SW480 (cell line): ENCODE measurements at places on chromosomes 7 and 10.
A peak's percentile ranks its signal among the peaks of the same experiment; 100 is the strongest.

- DNase-seq: no peak
These were observed 5.1 kb upstream of the BLNK start for GRCh38 chr10:96276426-96276825.

- no peak for DNase-seq
These were observed 184.7 kb upstream of the FZD1 start for GRCh38 chr7:91079487-91079886.

DNA sequence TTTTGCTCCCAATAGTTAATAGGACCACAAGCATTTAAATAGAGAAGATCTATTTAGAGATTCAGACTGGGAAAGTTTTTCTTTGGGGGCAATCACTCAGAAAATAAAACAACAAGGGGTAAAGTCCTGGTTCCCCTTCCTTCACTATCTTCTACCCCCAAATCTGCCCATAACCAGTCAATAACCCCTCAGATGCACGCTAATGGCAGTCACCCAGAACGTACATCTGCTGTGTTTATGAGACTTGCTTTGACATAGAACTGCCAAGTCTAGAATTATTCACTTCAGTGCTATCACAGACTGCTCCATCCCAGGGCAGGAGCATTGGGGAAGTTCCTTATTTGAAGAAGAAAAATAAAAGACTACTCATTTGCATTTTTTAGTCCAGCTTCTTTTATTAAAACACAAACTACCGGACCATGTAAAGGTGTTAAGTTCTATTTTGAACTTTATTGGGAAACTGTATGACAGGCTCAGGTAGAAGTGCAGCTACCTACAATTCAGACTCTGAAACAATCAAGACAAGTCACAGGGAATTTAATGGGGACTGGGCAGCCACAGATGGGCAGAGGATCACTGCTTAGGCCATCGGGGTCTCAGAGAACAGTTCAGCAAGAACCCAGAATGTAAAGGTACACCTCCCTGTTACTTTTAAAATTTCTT is 38.4 kb downstream of the ANK3 start:
- no peak for DNase-seq

- DNase-seq: no peak
These were observed 11.8 kb upstream of the OPN4 start for GRCh38 chr10:86642499-86642898.

GRCh38 chr7:70307544-70308106 is 709.4 kb downstream of the AUTS2 start:
- DNase-seq: peak; percentile 31

GRCh38 chr10:59582058-59582457 is 127.6 kb downstream of the SLC16A9 start:
- no peak for DNase-seq

DNA sequence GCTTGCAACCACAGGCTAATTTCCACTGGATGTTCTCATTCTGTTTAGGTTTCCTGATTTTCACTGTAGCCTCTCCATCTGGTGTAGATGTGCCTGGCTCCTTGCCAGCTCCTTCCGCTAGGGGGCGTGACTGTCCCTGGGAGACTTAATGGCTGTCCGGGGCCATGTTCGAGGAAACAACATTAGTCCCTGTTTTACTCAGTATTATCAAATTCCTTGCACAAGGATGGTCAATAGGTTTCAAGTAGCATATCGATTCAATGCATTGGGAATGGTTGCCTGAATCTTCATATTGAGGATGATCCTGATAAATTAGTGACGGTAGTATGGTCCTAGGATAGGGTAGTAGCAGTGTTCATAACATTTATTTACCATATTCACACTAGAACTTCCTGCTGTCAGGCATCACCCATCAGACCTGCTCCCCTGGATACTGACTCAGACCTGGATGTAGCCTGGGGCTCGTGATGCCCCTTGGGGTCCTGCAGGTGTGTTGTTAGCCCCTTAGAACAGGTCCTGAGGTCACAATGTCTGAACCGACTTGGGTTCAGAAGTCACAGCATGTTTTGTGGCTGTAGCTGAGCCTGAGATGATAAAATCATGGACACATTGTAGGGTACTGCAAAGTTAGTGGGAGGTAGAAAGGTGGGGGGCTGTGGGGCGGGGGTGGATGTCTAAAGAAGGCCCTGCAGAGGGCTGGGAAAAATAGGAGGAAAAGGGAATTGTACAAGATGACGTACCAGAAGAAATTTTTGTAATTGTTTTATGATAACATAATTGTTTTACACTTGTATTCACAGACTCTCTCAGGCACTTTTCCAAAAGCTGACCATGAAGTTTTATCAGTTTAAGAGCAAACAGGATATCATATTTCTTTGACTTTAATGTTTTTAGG is 8.9 kb upstream of the EXOC6 start:
- DNase-seq: no peak

DNA sequence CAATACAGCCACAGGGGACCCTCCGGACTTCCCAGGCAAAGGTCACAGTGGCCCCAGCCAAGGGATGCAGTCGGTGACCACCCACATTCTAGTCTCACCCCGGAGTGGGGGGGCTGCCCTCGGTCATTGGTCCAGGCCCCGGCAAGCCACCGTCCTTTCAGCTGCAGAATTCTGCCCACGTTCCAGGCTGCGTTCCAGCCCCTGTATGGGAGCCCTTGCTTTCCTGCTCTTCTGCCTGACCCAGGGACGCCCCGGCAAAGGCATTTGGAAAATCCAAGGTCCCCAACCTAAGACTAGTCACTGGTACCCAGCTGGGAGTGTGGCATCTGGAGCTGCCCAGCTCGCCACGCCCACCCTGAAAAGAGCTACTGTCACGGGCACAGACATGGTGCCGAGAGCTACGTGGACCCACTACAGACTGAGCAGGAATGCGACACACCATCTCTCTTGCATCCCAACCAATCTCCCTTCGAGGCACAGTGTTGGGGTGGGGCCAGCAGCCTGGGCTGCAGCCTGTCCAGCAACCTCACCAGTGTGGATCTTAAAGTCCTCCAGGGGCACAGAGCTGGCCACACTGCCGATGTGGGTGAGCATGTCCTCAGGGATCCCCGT is 18.6 kb downstream of the OGDHL start:
- no peak for DNase-seq

DNA sequence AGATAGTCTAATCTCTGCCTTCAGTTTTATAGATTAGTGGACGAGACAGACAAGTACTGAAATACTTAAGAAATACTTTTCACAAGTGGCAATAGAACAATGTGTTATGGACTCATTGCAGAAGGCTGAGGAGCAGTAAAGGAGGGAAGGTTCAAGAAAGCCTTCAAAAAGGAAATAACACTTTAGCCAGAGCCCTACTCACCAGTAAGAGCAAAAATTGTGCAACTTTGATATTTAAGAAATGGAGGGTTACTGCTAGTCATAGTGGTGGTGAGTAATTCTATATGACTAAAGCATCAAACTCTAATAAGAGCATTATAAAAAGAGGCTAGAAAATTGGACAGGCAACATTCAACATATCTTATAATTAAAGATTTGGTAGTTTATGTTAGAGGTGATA is 28.8 kb downstream of the PTPN12 start:
- DNase-seq: no peak

- DNase-seq: no peak
These were observed 108.8 kb downstream of the EGFR start for GRCh38 chr7:55127622-55128081.

GRCh38 chr10:74859546-74859945 is 33.1 kb downstream of the KAT6B start:
- no peak for DNase-seq

- DNase-seq: peak; percentile 4
These were observed 1140.7 kb upstream of the LRRN3 start for GRCh38 chr7:109950256-109950655.

- DNase-seq: no peak
These were observed 862.5 kb downstream of the KCNMA1 start for GRCh38 chr10:76774987-76775603.

DNA sequence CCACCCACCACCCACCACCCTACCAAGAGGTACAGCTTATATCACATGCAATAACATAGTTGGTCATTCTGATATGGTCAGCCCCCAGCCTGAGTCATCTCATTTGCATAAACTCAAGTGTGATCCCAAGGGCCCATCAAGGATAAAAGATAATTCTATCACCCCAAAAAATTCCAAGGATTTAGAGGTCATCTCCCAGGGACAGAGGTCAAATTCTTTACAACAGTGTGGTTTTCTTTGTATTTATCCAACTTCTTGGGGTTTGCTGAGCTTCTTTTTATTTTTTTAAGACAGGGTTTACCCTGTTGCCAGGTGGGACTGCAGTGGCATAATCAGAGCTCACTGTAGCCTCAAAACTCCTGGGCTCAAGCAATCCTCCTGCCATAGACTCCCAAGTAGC is 9.4 kb upstream of the GTPBP10 start:
- no peak for DNase-seq

DNA sequence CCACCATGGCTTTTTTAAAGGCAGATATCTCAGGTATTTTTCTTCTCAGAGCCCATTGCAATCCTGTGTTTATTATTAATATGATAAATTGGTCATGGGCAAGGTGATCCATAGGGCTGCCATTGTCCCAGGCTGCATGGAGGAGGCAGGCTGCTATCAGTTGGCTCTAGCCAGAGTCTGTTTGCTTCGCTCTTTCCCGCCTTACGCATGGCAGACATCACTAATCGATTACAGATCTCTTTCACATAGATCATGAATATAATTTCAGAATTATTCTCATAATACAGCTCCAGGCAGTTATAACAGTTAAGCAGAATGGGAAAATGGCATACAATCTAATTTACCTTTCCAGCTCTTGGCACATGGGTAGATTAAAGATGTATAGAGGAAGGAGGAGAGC is 30.4 kb upstream of the HABP2 start:
- DNase-seq: no peak

- DNase-seq: no peak
These were observed 4.8 kb downstream of the PITRM1 start for GRCh38 chr10:3167611-3168330.

- DNase-seq: peak; percentile 87
These were observed 12.1 kb downstream of the HKDC1 start for GRCh38 chr10:69232252-69232651.

- DNase-seq: no peak
These were observed 49.6 kb downstream of the KCNH2 start for GRCh38 chr7:150928541-150928940.

- DNase-seq: no peak
These were observed 55.5 kb downstream of the HGF start for GRCh38 chr7:81714306-81714705.

- no peak for DNase-seq
These were observed 213.2 kb downstream of the CCDC3 start for GRCh38 chr10:12788277-12788676.

GRCh38 chr7:44212581-44213184 is 11.9 kb downstream of the YKT6 start:
- DNase-seq: no peak

- DNase-seq: no peak
These were observed 94.7 kb upstream of the PPP2R2D start for GRCh38 chr10:131806146-131806545.

GRCh38 chr10:91424016-91424415 is 13.9 kb downstream of the HECTD2 start:
- DNase-seq: no peak

DNA sequence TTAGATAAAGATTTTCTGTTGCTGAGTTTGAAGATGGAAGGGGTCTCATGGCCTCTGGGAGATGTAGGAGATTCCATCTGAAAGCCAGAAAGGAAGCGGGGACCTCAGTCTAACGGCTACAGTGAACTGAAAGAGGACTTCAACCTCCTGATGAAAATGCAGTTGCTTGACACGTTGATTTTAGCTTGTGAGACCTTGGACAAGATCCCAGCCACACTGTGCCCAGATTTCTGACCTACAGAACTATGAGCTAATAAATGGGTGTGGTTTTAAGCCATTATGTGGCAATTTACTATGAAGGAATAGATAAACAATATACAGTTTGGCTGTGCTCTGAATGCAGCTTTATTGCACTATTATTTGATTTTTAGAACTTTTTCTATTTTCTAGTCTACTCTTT is 342.3 kb upstream of the SEMA3D start:
- DNase-seq: no peak

DNA sequence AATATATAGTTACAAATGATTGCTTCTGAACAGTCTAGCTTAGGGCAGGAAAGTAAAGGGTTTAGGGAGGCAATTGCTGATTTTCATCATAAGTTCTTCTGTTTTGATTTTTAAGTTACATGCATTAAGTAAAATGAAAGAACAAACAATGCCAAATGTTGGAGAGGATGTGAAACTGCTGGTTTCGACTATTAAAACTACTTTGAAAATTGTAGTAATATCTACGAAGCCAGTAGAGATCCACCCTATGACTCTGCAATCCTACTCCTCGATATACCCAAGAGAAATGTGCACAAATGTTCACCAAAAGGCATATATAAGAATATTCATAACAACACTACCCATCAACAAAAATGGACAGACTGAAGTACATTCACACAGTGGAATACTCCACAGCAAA is 24.3 kb downstream of the PDZD8 start:
- DNase-seq: no peak

- DNase-seq: peak; percentile 26
These were observed 565 bp downstream of the STRIP2 start for GRCh38 chr7:129434675-129435318.

- DNase-seq: no peak
These were observed 63.0 kb downstream of the GRID1 start for GRCh38 chr10:86303626-86304025.

- peak; percentile 77 for DNase-seq
These were observed 785 bp downstream of the WDR86 start for GRCh38 chr7:151408839-151409666.

- no peak for DNase-seq
These were observed 672 bp downstream of the GTPBP4 start for GRCh38 chr10:988667-989545.

GRCh38 chr10:119543814-119544642 is 1.5 kb upstream of the RGS10 start:
- no peak for DNase-seq

DNA sequence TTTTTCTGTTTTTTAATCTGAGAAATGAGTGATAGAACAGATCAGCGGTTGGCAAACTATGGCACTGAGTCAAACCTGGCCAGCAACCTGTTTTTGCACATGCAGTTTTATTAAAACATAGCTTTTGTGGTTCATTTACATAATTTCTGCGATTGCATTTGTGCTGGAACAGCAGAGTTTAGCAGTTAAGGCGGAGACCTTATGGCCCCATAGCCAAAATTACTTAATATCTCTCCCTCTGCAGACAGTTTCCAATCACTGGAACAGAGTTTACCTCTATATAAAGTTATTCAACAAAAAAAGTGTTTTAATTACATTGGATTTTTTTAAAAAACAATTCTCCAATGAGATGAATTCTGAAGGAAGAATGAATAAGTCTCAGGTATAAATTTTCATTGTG is 212.1 kb downstream of the DGKB start:
- no peak for DNase-seq

DNA sequence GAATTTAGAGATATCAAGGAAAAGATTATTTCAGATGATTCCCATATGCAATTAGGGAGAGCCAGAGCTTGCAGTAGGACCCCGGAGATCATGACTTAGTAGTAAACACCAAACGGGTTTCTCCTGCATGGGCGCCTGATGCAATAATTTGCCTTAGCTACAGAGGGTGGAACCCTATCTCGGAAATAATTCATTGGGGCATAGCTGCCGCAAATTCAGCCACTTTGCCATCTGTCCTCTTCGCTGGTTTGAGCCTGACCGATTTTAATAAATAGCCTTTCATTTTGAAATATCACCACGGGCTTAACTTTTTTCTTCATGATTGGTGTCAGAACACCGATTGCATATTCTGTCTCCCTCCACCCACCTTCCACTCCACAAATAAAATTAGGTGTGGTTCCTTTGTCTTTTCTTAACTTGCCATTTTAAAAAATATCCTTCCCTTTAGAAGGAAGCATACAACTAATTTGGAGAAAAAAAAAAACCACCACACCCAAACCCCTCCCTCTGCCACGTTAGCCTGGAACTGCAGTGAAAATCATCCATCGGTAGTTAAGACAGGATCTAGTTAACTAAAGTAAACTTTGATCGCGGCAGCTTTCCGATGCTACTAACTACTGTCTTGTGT is 1.4 kb downstream of the GARS1 start:
- peak; percentile 79 for DNase-seq
